ENCODE measurements at places on chromosomes 1 and 21.

GRCh38 chr1:234843946-234844345 is 234.0 kb upstream of the IRF2BP2 start:
- H3K4me1 ChIP-seq, result peaks cover 8% of the 10 kb centered on the region
- H3K4me3 ChIP-seq, result no peak overlapping the region

- no peak for DNase-seq
- H3K4me1 ChIP-seq, result no peaks in the 10 kb centered on the region
- H3K27me3 ChIP-seq, result no peaks in the 10 kb centered on the region
- no peak overlapping the region for H3K27ac ChIP-seq
These were observed 81.1 kb downstream of the DSCAM start for GRCh38 chr21:40765811-40766210.

DNA sequence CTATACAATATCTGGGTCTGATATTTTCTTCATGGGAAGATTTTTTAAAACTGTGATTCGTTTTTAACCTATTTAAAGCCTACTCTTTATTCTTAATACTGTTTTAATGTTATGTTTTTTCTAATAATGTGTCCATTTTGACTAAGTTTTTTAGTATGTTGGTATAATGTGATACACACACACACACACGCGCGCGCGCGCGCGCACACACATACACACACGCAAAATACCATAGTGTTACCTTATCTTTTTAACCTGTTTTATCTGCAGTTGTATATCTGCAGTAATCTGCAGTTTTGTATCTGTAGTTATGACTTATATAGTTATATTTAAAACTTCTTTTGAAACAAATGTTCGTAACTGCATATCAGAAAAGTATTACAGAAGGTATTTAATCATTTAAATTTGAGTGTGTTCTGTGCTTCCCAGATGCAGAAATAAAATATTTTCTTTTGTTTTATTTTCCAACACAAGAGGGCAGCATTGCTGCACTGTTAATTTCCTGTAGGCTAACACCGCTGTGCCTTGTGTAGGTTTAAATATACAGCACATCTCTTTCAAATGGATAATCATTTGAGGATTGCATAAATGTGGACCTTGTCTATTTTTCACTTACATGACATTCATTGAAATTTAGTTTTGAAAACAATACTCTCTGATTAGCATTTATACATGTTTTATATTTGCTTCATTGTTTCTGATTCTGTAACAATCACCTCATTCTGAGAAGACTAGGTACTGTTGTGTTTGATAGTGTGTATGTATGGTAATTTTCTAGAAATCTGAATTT is 166.1 kb downstream of the PDE4B start:
- H3K4me3 ChIP-seq, result no peak overlapping the region
- H3K4me1 ChIP-seq, result no peaks in the 10 kb centered on the region
- peaks cover 9% of the 10 kb centered on the region for H3K27me3 ChIP-seq

GRCh38 chr1:241406421-241406820 is 49.4 kb upstream of the RGS7 start:
- H3K36me3 ChIP-seq, result no peaks in the 10 kb centered on the region
- H3K4me3 ChIP-seq, result no peak overlapping the region
- peaks cover 15% of the 10 kb centered on the region for H3K27me3 ChIP-seq
- H3K4me1 ChIP-seq, result no peaks in the 10 kb centered on the region

- H3K4me3 ChIP-seq, result no peak overlapping the region
- H3K36me3 ChIP-seq, result no peaks in the 10 kb centered on the region
- H3K4me1 ChIP-seq, result peaks cover 16% of the 10 kb centered on the region
These were observed 94.5 kb downstream of the PRDM2 start for GRCh38 chr1:13794231-13795187.

DNA sequence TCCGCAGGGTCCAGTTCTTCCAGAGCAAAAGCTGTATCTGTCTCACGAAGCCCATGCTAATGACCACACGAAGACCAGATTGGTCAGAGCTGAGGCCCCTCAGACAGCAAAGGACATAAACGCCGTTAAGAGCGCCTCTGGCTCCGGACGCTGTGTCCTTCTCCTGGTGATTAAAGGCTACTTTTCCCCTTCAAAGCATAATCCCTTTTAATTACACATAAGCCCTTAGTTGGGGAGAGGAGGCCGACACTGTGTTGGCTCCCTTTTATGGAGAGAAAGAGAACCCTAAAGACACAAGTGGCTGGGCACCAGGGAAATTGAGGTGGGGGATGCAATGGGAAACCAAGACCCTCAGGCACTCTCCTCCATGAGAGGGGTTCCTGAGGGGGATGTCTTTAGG is at the start of gene ABCA4:
Gene ABCA4, minus strand, starts transcription at position 158 of the 400 bp plus-strand sequence. Its CDS starts 103 bp downstream, at position 55.
- H3K36me3 ChIP-seq, result no peaks in the 10 kb centered on the region
- no peak within 1 kb of the TSS for H3K4me3 ChIP-seq
- no peak for DNase-seq
- H3K27me3 ChIP-seq, result no peaks in the 10 kb centered on the region
- no peaks in the 10 kb centered on the region for H3K4me1 ChIP-seq
